ENCODE measurements at places on chromosomes 16 and 17. TPM values are rescaled to one million over a fixed set of nuclear protein-coding genes. Genes with fewer than 3 reads are reported as not detected.

Gene TSEN54
- total RNA-seq = 83.8 TPM

Gene BORCS6
- total RNA-seq = 17.3 TPM

Gene TSNAXIP1
- total RNA-seq = not detected

Gene CD300LG
- total RNA-seq = not detected

Gene ANKFN1
- total RNA-seq = 7.0 TPM

Gene CAMTA2
- total RNA-seq = 5.6 TPM

Gene SLC52A1
- total RNA-seq = not detected

Gene OR3A3
- total RNA-seq = not detected

Measured in MG63 (cell line).